Astrocyte of the spinal cord (primary cell): ENCODE measurements at places on chromosomes 2 and 18.

GRCh38 chr18:59612381-59612780 is 84.8 kb downstream of the CCBE1 start:
- peak; percentile 66 for DNase-seq

DNA sequence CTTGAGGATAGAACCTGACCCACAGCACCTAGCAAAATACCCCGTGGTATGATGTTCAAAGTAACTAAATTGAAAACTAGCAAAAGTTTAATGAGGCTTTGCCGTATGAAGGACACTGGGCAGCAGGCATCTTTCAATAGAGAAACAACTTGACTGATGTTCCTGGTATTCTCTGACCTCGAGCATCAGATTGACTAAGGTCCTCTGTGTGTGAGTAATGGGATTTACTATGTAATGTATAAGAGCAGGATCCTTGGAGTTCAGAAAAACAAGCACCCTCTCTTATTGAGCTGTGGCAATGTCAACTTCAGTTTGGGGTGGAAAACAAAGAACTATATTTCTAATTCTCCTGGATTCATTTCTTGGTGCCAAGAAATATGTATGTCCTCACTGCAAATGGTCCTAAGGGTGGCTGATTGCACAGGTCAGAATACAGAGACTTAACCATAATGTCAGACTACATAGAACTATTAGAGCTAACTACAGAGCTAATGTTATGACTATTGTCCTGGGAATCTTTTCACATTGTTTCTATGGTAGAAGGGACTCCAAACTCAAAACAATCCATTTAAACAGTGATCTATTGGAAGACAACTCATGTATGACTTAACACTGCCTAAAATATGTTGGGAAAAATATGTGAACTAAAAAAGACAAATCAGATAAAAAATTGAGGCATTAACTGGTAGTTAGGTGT is 4.4 kb downstream of the TNFAIP6 start:
- DNase-seq: no peak

- no peak for DNase-seq
These were observed 175.6 kb upstream of the ZFP36L2 start for GRCh38 chr2:43402002-43402401.

DNA sequence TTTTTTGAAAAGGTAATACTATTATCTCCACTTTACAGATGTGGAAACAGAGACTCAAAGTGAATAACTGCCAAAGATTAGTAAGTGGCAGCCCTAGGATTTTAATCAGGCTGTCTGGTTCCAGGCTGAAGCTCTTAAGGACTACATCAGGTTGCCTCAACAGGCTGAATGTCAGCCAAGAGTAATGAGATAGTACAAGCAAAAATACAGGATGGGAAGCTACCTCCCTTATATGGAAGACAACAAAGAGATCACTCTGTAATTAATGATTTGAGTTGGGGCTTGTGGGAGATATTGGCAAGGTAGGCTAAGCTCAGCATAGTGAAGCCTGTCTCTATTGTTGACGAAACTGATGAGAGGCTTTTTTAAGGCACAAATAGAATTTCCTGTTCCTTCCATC is 323.1 kb downstream of the KCNJ3 start:
- no peak for DNase-seq

DNA sequence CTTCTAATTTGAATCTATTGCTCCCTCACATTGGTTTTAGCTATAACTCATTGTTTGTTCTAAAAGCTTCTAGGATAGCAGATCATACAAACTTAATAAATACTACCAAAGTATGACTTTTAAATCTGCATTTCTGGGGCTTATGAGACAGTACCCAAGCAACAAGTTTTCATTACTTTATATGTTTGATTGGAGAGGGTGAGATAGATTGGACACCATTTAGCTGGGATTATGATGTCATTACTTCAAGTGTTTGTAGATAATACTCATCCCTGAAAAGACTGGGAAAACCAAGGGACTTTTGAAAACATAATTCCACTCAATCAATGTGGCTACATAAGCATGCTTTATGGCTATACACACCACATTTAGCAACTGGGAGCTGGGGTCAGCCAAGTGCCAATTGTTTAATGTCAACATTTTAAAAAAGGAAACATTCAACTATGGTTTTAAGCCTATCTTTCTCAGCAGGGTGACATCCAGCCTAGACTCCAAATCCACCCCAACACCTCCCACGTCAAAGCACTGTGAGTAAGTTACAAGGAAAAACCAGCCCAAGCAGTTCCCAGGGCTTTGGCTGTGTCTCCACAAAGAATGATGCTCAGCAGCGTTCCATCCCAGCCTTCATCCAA is 119.9 kb downstream of the ETAA1 start:
- peak; percentile 87 for DNase-seq

DNA sequence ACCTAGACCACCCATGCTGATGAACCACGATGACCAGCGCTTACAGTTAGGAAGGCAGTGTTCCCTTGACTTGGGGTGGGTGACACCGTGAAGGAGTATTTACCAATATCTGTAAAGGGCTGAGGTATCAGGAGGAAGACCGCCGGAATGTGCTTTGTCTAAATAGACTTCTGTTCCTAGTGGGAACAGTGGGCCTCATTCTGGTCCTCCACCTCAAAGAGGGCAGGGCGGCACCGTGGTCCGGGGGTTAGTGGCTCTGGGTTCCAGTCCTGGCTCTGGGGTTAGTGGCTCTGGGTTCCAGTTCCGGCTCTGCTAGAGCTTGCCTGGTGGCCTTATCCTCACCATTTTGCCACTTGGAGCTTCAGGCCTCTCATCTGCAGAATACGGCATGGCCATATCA is 91.6 kb upstream of the SMAD2 start:
- DNase-seq: no peak

DNA sequence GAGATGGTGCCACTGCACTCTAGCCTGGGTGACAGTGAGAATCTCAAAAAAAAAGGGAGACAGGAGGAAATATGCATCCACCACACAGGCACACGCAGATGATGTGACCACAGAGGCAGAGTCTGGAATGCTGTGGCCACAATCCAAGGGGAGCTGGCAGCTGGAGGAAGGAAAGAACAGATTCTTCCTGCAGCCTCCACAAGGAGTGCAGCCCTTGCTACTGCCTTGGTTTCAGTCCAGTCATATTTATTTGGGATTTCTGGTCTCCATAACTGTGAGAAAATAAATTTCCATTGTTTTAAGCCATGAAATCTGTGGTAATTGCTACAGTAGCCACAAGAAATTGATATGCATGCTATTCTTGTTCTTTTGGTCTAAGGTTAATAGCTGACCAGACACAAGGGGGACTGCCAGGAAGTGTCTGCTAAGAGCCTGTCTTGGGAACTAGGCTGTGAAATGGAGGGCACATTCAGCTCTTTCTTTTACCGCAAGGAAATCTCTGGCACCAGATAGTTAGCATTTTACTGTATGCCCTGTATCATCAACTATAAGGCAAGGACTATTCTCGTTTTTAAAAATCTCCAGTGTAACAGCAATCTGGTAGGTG is 133.1 kb upstream of the SEC11C start:
- DNase-seq: peak; percentile 51

DNA sequence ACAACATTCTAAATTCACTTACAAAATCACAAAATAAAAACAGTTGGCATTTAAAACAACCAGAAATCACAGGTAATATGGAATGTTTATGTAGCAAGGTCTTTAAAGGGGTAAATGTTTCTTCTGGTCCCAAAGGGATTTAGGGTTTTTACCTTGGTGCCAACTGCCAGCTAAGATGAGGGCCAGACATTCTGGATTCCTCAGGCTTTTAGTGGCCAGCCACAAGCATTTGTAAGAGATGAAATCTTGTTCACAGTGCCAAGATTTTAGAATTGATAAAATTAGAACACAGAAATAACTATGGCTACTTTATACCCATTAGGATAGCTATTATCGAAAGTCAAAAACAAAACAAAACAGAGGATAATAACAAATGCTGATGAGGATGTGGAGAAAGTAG is 60.4 kb upstream of the CDKL4 start:
- DNase-seq: peak; percentile 39

DNA sequence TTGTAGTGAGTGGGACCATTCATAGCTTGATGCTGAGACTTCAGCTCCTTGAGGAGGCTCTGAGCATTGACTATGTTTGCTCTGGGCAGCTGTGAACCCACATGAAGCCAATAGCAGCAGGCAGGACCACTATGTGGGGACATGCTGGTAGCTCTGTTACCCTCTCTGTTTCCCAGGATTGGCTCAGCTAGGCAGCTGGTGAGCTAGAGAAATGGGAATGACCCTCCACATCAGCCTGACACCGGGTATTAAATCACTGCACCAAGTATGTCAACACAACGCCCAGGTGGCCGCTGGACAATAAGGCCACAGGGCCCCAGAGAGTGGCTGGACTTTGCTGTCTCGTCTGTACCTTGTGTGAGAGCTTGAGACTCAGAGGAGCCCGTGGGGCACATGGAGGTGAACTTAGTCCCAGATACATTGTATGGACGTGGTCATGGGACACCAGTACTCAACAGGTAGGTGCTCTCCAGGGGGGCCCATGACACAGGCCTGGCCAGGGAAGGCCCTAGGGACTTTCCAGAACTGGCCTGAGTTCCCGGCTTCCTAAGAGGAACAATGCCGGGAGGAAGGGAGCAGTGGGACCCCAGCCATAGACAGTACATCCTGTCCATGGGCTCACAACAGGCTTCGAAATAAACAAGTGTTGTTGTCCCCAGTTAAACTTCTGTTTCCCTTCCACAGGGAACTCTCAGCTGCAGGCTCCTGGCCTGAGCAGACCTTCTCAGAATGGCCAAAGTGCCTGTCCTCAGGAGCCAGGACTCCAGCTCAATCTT is 35.2 kb downstream of the HS1BP3 start:
- DNase-seq: no peak

- peak; percentile 50 for DNase-seq
These were observed 40.4 kb downstream of the TMEM18 start for GRCh38 chr2:636641-637405.

DNA sequence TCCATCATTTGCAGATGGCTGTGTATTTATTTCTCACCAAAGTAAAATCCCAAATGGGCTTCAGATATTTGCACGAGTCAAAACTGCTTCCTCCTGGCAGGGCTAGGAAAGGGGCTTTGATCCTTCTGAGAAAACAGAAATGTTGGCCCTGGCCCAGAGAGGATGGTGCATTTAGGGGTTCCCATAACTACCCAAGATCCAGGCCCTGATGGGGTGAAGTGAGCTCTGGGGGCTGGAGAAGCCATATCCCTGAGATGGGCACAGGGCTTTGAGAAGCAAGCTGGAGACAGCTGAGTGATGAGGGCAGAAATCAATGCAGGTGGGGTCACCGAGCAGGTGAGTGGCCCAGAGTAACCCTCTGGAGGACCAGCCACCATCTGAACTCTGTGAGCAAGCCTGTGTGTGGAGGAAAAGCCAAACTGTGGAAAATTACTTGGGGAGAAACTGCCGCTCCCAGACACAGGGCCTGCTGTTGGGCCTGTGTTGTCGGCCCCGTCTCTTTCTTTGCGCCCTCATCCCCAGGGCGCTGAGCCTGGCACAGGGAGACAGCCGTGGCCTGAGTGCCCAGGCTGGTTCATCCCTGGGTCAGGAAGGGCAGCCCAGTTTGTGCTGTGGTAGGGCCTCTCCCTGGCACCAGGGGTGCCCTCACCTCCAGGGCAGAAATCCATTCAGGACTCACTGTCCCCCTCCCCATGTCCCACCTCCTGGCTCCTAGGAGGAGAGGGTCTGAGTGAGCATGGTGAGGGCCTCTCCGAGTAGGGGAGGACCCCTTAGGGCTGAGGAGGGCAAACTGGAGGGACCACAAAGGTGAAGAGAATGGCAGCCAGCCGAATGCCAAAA is 167.8 kb upstream of the HAAO start:
- DNase-seq: no peak

DNA sequence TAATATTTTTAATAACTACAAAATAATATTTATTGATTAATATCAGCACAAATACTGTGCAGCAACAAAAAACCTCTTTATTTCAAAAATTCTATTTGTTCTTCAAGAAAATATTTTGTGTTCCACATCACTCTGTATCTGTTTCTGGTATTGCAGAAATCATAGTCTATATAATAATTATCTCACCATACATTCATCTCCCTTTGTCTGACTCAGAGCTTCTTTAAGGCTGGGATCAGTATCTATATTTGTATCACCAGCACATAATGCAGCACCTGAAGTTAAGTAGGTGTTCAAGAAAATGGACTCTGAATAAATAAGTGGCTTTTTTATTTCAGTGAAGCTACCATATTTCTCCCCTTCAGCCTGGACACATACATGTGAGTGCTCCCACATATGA is 1.6 kb upstream of the MARCHF4 start:
- no peak for DNase-seq

DNA sequence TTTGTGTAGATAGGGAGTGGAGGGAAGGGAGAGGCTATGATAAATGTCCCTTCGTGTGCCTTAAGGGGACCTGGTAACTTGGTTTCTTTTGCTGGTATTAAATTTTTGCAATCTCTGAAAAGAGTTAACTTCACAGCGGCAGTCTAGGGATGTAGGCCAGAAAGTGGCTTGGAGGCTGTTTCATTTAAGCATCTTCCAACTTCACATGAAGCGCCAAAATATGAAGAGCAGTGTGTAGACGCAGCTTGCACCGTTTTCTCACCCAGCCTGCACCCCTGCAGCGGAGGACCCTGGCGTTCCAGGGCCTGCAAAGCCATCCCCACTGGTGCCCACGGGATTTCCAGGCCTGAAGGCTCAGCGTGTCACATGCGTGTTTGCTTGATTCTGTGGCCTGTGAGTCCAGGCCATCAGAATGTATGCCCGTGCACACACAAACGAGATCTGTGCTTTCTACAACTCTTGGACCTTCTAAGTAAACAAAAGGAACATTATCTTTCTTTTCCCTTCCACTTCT is 87.2 kb upstream of the EPB41L3 start:
- DNase-seq: no peak

GRCh38 chr2:212725180-212725579 is 186.6 kb upstream of the ERBB4 start:
- DNase-seq: no peak

GRCh38 chr2:133521146-133521745 is 47.0 kb downstream of the NCKAP5 start:
- DNase-seq: no peak

DNA sequence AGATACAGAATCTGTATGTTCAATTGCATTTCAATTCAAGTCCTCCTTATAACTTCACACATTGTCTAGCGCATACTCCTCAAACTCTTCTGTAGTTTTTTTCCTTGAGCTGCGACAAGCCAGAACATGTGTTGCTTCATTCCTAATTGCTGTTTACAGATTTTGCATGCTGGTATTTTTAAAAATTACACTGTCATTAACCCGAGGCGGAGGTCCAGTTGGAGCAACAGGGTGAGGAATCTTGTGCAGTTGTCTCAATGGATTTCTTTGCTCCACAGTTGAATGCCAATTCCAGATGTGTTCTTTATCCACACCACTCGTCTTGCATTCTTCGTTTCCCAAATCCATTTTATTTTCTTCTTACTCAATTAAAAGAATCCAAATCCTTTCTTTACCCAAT is 16.4 kb upstream of the SERPINB13 start:
- no peak for DNase-seq

- no peak for DNase-seq
These were observed 441.8 kb downstream of the CDH2 start for GRCh38 chr18:27735117-27735516.

GRCh38 chr2:205650450-205650849 is 31.9 kb upstream of the NRP2 start:
- DNase-seq: peak; percentile 44
